ENCODE measurements at places on chromosomes 1 and 21. TPM values are rescaled to one million over a fixed set of nuclear protein-coding genes. Genes with fewer than 3 reads are reported as not detected.

CELA3A gene
- not detected for total RNA-seq

ZCCHC17 gene
- total RNA-seq: 23.8 TPM

OR2T29 gene
- not detected for total RNA-seq

EFCAB7 gene
- total RNA-seq: 4.1 TPM

TMEM82 gene
- not detected for total RNA-seq

IL12RB2 gene
- total RNA-seq: 4.3 TPM

SPSB1 gene
- 1.9 TPM for total RNA-seq

TMEM52 gene
- total RNA-seq: not detected

LCE1F gene
- total RNA-seq: not detected

GPR89A gene
- total RNA-seq: 32.3 TPM

ZNF695 gene
- not detected for total RNA-seq

EPHA8 gene
- not detected for total RNA-seq

CD1C gene
- total RNA-seq: not detected

PTGFR gene
- not detected for total RNA-seq

CTSS gene
- total RNA-seq: 162 TPM

OR2L5 gene
- 0.35 TPM for total RNA-seq

STPG1 gene
- 5.0 TPM for total RNA-seq

OR14K1 gene
- total RNA-seq: not detected

AADACL3 gene
- not detected for total RNA-seq

AMY1A gene
- not detected for total RNA-seq

EDARADD gene
- 2.9 TPM for total RNA-seq

MNDA gene
- total RNA-seq: 104 TPM

SIK1 gene
- 1.9 TPM for total RNA-seq

CD5L gene
- total RNA-seq: not detected

KRTAP12-2 gene
- not detected for total RNA-seq

CSMD2 gene
- not detected for total RNA-seq
